ENCODE measurements at places on chromosomes 3 and 15. TPM values are rescaled to one million over a fixed set of nuclear protein-coding genes. Genes with fewer than 3 reads are reported as not detected.

DNA sequence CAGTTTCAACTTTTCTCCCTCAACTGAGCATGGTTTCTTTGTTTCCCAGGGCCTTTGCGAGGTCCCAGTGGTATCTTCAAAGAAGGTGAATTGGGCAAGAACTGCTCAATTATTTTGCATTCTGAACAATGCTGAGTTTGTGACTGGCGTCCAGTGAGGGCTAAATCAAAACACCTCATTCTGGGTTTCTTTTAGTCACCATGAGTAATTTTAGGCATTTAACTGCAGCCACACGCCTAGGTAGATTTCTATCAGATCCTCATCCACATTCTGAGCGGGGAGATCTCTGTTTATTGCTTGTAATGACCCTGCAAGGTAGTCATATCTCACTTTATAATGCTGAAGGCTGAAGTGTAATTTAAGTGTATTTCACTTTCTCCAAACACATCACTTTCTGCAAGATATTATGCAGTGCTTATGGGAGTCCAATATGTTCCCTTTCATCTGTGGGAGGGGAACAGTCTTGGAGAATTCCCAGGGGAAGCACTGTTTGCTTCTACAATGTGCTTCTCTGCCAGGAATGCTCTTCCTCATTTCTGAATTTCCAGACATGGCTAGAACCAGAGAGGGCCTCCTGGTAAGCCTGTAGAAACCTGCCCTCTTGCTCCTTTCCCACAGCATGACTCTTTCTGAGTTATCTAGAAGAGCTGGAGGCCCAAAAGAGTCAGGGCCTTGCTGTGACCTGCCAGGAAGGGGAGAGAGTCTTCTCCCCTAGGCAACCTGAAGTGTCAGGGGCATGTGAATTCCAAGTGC lies 91.7 kb downstream of the FRMD4B start:
- H3K36me3 ChIP-seq: no peaks in the 10 kb centered on the region
- DNase-seq: no peak
- no peaks in the 10 kb centered on the region for H3K4me1 ChIP-seq
- H3K27me3 ChIP-seq: no peaks in the 10 kb centered on the region

DNA sequence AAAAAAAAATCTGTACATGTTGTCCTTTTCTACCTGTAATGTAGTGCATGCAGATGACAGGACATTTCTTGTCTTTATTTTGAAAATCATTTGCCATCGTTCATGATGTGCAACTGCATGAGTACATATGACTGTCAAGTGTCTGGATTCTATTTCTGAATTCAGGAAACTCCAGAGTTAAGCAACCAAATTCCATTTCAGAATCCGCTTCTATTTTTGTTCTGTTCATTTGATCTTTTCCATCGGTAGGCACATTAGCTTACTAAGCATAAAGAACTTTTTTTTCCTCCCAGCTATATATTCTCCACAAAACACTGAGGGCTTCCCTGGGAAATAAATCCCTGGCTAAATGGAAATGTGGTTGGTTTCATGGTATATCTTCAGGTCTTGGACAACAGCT lies 365.6 kb downstream of the PTPRG start:
- H3K27ac ChIP-seq: no peak overlapping the region
- no peak overlapping the region for H3K4me3 ChIP-seq
- no peaks in the 10 kb centered on the region for H3K4me1 ChIP-seq
- DNase-seq: no peak
- H3K27me3 ChIP-seq: no peaks in the 10 kb centered on the region
- no peaks in the 10 kb centered on the region for H3K36me3 ChIP-seq

DNA sequence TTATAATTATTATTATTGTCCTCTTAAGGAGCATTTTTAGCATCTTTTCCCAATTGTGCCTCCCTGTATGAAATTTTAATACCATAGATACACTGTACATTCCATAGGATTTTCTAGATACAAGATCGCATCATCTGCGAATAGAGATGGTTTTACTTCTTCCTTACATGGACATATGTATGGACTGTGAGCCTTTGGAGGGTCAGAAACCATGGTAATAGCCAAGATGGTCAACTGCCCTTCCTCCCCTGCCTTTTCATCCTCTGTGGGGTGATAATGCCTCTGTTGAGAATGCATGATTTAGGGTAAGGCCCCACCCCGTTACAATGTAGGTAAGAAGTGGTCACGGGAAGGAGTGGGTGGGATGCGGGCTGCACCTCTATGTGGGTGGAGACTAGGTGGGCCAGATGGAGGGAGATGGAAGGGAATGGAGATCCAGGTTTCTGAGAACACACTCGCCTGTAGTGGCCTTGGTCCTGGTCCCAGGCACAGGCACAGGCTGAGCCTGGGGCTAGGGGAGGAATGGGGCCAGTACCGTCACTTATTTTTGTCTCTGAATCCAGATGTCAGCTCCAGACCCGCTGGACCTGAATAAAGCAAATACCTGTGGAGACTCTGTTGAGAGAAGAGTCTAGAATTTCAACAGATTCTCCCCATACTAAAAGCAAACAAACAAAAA lies 31.7 kb downstream of the GOLGA6A start:
- peaks cover 2% of the 10 kb centered on the region for H3K36me3 ChIP-seq
- no peak overlapping the region for H3K4me3 ChIP-seq
- H3K27me3 ChIP-seq: no peaks in the 10 kb centered on the region

DNA sequence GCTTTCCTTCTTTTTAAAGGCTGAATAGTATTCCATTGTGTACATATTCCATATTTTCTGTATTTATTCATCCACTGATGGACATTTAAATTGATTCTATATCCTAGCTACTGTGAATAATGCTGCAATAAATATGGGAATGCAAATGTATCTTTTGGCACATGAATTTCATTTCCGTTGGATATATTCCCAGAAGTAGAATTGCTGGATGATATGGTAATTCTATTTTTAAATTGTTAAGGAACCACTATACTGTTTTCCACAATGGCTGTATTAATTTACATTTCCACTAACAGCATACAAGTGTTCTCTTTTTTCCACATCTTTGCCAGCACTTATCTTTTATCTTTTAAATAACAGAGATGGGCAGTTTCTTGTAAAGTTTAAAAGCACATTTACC lies 302.7 kb downstream of the CTNNB1 start:
- H3K27me3 ChIP-seq: no peaks in the 10 kb centered on the region
- no peak for DNase-seq
- H3K4me1 ChIP-seq: no peaks in the 10 kb centered on the region
- H3K27ac ChIP-seq: no peak overlapping the region
- no peak overlapping the region for H3K4me3 ChIP-seq
- H3K36me3 ChIP-seq: no peaks in the 10 kb centered on the region

Gene TMC3
- not detected for total RNA-seq

Gene CCNB2
- 1.5 TPM for total RNA-seq

Gene ISLR
- not detected for total RNA-seq

Gene OIP5
- total RNA-seq: 0.58 TPM
